ENCODE measurements at places on chromosomes 4 and X.

DNA sequence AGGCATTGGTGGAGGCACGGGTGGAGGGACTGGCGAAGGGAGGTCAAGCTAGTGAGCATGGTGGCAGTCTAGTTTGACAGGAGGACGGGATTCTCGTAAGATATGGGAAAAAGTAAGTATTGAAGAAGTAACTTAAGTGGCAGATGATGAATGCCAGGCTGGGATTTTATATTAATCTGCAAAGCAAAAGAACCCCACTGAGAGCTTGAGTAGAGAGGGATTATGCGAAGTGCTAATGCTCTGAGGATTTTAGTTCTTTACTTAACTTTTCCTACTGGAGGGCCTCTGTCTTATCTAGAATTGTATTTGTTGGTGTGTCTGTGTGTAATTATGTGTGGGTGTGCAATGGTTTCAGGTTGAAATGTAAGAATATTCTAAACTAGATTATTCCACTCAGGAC, 327.9 kb downstream of the FAT4 start:
- DNase-seq = no peak

GRCh38 chrX:98357146-98357545, 1473.4 kb downstream of the RPA4 start:
- no peak for DNase-seq

GRCh38 chrX:127389900-127390299, 570.4 kb downstream of the PRR32 start:
- no peak for DNase-seq

- no peak for DNase-seq
Measured at GRCh38 chrX:15600745-15601144, at the start of gene ACE2. Gene ACE2 (minus strand): TSS chrX:15600960. CDS start chrX:15600911, 49 bp downstream.

GRCh38 chr4:156291317-156291716, 337.7 kb upstream of the CTSO start:
- DNase-seq = no peak

DNA sequence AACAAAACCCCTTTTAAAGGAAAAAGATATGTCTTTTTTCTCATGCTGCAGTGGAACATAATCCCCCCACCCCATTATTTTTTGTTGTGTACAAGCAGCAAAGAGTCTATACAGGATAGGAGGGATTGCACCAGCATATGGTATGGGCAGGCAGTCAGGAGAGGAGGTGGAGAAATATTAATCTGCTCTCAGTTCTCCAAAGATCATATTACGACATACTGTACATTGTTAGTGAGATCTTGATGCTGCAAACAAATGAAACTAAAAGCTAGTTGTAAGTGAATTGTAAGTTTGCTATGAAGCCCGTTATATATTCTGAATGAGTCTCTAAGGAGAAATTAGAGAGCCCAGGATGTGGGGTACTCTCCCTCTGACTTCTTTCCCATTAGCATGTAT, 75.3 kb downstream of the RAPGEF2 start:
- no peak for DNase-seq

- DNase-seq = no peak
Measured at GRCh38 chrX:29295987-29296680, 708.9 kb downstream of the IL1RAPL1 start.
